ENCODE measurements at places on chromosomes 13 and 19. TPM values are rescaled to one million over a fixed set of nuclear protein-coding genes. Genes with fewer than 3 reads are reported as not detected.

TEKTIP1 gene
- total RNA-seq: not detected

ZNF844 gene
- not detected for total RNA-seq

OCEL1 gene
- 9.7 TPM for total RNA-seq

FCAR gene
- total RNA-seq: not detected

ERICH6B gene
- not detected for total RNA-seq

S1PR5 gene
- total RNA-seq: 1.1 TPM

ZNF888 gene
- not detected for total RNA-seq

SERTM1 gene
- total RNA-seq: not detected

Data from A549 treated with dexamethasone at 1 μM for 4 hours (cell line).